ENCODE measurements at places on chromosomes 3 and 15.

DNA sequence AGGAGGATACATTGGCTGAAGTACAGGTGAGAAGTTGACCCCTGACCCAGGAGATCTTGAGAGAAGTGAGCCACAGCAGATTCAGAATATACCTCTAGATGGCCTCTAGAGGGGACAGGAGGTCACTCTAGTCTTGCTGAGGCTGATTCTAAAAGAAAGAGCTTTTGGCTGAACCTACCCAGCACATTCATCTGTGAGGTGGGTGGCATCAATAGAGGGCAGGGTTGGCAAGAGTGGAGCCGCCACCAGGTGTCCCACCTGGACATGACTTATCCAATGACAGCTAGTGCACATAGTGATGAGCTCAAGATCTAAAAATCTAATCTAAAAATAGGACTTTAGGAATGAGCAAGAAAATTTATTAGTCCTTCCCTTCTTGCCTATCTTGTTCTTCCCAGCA is 51.6 kb downstream of the CYP19A1 start:
- DNase-seq = no peak

DNA sequence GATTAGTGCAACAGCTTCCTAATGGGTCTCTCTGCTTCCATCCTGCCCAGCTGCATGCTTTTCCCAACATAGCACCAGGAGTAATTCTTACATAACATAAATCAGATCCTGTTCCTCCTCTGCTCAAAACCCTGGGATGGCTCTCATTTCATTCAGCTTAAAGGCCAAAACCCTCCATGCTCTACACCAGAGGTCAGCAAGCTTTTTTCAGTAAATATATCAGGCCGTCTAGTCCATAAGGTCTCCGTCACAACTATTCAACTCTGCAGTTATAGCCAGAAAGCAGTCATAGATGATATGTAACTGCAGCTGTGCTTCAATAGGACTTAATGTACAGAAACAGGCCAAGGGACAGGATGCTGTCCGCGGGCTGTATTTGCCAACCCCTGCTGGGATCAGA is 202.8 kb upstream of the UBE2E2 start:
- no peak for DNase-seq

DNA sequence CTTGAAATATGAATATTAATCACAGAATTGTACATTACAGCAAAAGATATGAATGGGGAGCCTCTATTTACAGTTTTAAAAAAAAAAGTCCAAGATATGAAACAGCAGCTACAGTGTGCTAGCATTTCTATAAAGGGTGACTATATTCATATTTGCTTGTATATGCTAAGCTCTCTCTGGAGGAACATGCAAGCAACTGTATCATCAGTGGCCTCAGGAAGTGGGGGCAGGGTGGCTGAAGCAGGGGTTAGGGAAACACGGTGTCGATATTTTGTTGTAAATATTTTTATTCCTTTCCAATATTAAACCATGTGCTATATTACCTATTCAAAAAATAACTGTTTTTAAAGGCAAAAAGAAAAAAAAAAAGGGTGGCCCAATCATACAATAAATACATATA is 2.3 kb downstream of the UACA start:
- no peak for DNase-seq

DNA sequence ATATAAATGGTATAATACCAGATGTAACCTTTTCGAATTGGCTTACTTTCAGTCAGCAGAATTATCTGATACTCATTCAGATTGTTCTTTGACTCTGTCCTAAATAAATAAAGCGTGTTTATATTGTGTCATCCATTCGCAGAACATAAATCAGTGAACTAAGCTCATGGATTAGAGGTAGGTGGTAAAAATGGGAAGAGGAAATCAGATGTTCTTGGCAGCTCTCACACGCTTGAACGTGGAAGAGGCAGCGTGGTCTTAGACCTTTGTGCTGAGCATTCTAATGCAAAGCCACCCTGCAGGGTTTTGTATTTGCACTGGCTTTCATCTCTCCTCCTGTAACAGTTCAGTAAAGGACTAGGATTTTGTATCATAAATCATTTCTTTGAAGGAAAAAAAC is 441.4 kb downstream of the GABRG3 start:
- DNase-seq = peak; percentile 27

- no peak for DNase-seq
Observed at GRCh38 chr3:13597661-13598060, 48.7 kb downstream of the FBLN2 start.

DNA sequence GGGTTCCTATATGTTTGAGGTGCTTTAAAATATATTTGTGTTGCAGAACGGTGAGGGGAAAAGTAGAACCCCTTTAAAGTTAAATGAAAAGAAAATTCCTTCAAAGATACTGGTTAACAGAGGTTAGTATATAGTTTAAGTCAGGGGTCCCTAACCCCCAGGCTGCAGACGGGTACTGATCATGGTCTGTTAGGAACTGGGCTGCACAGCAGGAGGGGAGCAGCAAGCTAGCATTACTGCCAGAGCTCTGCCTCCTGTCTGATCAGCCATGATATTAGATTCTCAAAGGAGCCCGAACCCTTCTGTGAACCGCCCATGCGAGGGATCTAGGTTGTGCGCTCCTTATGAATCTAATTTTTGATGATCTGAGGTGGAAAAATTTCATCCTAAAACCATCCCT is 37.5 kb upstream of the RFX7 start:
- no peak for DNase-seq

GRCh38 chr15:65583701-65584100 is 27.2 kb downstream of the INTS14 start:
- DNase-seq = no peak

DNA sequence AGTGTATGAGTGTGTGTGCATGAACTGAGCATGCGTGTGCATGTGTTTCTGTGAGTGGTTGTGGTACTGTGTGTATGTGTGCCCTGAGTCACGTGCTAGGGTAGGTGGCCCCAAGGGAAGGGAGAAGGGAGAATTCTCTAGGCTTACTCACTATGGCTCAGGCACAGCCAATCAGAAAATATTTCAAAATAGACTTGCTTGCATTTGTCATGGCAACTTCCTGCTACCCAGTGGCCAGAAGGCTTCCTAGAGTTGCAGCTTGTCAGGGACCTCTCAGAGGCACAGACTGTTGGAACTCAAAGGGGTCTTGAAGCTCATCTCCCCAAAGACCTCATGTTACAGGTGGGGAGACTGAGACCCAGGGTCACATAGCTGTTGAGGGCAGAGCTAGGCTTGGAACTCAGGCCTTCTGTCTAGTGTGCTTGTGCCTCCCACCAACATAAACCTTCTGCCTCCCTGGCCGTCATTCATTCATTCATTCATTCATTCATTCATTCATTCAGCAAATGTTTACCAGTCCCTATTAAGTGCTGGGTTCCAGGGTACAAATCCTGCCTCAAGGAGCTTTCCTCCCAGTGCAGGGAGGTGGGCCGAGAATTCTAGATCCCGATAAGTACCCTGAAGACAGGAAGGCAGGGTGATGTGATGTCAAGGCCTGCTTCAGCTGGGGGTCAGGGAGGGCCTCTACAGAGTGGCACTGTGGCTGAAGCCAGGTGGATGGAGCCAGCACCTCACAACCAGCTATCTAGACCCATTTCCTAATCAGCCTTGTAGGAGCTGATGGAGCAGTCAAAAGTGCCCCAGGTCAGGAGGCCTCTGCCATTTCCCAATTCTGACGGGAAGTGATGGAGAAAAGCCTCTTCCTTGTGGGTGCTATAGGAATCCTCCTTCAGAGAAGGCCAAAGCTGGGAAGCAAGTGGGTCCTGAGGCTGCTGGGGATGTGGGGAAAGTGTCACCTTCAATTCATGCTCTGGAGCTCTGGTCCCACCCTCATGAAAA is 10.9 kb upstream of the RFT1 start:
- DNase-seq = no peak

DNA sequence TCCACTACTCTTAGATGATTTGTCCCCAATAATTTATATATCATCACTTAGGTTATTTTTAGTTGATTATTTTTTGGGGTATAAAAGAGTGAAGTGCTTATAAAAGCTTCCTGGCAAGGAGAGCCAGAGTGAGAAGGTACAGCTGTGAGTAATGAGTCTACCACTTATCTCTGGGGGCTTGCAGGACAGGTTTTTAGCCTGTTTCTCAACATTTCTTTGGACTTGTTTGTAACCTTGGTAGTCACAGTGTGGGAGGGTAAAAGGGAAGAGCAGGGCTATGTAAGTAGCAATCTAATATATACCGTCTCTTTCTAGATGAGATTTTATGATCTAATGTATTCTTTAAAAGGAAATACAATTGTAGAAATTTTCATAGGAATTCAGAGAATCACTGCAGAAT is 321.3 kb upstream of the GOLIM4 start:
- no peak for DNase-seq

GRCh38 chr3:141275511-141275910 is 43.9 kb downstream of the PXYLP1 start:
- no peak for DNase-seq

DNA sequence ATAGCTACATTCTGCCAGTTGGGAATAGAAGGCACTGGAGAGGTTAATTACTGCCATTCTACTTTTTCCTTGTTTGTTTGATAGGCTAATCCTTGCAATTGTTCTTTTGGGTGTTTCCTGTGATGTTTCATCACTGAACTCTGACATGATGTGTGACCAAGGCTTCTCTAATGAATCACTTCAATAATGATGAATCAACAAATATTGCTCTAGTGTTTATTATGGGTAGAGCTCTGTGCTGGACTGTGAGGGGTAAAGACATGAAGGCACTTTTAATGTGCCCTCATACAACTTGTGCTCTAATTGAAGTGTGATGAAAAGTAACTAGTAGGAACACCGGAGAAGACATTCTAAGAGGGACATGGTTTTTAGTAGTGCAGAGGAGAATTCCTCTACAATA is 233.6 kb downstream of the WDR72 start:
- DNase-seq = no peak

GRCh38 chr3:146884721-146885120 is 279.6 kb upstream of the PLSCR5 start:
- no peak for DNase-seq

GRCh38 chr15:41581110-41581509 is 22.1 kb downstream of the TYRO3 start:
- DNase-seq = no peak

DNA sequence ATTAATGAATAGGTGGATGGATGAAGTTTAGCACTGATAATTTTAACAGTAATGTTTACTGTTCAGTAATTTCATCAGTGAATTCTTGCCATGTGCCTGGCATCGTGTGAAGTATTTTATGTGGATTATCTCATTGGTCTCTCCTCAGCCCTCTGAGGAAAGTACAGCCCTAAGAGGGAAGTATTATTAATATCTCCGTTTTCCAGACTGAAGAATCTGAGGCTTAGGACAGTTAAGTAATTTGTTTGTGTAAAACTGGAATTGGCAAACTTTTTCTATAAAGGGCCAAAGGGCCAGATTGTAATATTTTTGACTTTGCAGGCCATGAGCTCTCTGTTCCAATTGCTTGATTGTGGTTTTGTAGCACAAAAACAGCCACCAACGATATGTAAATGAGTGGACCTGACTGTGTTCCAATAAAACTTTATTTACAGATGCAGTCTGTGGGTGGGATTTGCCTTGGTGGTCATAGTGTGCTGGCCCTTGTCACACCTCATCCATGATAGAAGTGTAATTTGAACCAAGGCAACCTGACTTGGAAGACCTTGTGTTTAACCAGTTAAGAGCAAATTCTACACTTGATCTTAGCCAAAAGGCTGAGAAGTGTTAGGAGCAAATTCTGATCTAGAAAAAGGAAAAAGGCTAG is 255.3 kb downstream of the FEZF2 start:
- no peak for DNase-seq

DNA sequence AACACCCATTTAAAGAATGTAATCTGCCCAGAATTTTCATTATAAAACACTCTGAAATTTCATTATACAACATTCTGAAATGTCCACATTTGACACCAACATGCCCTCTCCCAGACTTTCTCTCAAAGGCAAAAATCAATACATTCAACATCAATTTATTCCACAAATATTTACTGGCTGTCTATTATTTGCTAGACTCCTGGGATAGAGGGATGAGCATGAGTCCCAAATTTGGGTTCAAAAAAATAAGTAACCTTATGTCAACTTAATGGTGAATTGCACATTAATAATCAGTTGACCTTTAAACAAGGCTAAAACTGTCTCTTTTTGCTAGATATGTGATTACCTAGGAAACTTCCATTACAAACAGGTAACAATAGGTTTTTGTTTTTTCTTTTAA is 109.0 kb downstream of the SERPINI1 start:
- DNase-seq = no peak

DNA sequence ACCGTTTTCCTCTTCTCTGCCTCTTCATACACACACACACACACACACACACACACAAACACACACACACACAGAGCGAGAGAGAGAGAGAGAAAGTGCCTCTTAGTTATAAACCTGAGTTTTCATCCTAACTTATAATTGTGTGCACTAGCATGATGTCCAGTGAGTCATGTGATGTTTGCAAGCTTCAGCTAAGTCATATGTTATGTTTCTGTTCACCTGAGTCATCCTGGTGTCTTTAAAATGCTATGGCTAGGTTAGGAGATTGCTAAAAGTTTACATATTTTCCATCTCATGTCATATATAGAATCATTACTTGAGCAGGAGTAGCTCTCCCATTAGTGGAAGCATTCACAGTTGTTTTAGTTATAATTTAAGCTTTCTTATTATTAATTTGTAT is 155.8 kb downstream of the EPHA6 start:
- no peak for DNase-seq

GRCh38 chr15:101250341-101250831 is 1.5 kb downstream of the CHSY1 start:
- no peak for DNase-seq

DNA sequence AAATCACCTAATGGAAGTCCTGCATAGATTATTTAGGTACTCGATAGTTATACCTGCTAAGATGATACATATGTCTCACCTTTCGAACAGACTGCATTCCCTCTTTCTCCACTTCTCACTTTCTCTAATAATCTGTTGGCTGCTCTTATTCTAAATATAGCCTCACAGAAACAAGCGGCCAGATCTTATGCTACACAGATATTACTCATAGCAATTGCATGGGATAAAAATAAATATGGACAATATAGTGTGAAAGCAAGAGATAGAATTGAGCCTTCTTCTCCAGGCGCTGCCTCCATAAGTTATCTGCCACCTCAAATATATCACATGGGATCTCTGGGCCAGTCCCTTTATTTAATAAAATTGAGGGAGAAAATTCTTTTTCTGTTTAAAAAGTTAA is 29.5 kb upstream of the TGFBR2 start:
- no peak for DNase-seq

DNA sequence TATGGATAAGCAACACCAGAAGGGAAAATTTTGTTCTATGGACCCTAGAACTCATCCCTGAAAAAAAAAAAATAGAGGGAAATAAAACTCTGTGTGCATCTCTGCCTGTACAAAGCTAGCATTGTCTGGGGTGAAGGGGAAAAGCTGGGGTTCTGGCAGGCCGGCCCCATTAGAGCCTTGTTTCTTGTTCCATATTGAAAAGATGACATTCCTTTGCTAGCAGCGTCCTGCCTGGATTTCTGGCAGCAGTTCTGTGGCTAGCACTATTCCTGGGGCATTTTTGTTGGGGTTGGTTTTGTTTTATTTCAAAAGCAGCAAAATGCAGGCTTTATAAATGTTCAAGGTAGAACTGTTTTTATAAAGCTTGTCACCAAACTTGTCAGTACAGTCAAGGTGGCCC is 45.2 kb downstream of the RARB start:
- DNase-seq = no peak

All from NCI-H1092 (cell line).